ENCODE measurements at places on chromosomes 5 and 9.

- no peak for DNase-seq
These were observed 4.6 kb downstream of the C1QTNF3 start for GRCh38 chr5:34038390-34038789.

DNA sequence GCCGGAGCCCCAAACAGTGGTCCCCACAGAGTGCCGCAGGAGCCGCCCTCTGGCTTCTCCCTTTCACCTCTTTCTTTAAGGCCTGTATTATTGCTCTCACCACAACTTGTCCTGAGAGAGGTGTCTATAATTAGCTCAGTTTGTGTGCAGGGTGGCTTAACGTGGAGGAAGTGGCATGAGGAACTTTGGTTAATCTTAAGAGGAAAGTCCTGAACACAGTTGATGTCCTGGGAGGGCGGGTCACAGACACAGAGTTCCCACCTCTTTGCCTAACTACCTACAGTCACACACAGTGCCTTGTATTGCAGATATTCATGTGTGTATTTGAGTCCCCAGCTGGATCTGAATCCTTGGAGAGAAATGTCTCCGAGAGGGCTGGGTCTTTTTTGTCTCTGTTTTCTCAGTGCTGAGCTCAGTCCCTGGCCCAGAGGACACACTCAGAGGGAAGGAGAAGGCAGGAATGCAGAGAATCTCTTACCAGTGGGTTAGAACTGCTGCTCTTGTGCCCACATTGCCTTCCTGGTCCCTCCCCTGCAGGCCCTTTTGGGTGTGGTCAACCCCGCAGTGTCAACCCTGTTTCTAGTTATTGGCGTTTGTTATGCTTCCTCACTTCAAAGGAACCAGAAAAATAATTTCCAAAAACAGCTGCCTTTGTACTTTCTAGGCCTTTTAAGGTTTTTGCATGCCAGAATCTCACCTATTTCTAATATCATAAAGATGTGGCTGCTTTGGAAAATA lies 392.5 kb downstream of the KDM4C start:
- DNase-seq = no peak

- DNase-seq = no peak
These were observed 66.5 kb downstream of the MSX2 start for GRCh38 chr5:174790906-174791305.

GRCh38 chr5:9958914-9959313 lies 290.8 kb downstream of the ATPSCKMT start:
- no peak for DNase-seq
